ENCODE measurements at places on chromosomes 16 and 17. TPM values are rescaled to one million over a fixed set of nuclear protein-coding genes. Genes with fewer than 3 reads are reported as not detected.

DNA sequence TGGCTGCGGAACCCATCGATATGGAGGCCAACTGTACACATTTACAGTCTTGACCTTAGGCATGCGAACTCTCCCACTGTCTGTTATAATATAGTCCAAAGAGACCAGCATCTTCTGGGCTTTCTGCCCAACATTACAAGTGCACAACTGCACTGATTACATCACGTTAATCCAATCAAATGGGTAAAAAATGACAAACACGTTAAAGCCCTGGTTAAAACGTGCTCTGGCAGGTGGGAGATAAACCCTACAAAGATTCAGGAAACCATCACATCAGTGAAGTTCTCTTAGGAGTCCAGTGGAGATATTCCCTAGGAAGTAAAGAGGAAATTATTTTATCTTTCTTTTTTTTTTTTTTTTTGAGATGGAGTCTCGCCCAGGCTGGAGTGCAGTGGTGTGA, 23.7 kb upstream of the XYLT2 start:
- no peak for DNase-seq

GRCh38 chr16:79563921-79564320, 36.6 kb downstream of the MAF start:
- no peak for DNase-seq

TMEM88 gene
- polyA plus RNA-seq, result 8.8 TPM

DNA sequence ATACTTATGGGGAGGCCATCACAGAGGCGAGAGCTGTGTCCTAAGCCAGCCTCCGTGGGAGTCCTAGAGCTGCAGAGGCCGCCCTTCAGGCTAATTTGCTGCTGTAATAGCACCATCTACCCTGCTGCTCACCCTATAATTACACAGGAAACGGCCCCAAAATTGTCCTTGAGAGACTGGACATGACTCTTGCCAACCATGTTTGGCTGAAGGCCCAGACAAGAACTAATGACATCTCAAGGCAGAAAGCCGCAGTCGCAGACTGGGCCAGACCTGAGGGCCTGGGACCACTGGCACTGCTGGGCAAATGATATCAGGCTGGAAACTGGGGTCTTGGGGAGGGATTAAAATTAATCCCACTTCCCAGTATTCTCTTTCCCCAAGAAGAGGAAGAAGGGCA, 24.1 kb downstream of the PSMD7 start:
- no peak for DNase-seq

ZFP1 gene
- 4.0 TPM for polyA plus RNA-seq

GRCh38 chr16:24988129-24988518, 27.0 kb downstream of the ARHGAP17 start:
- no peak for DNase-seq

DNA sequence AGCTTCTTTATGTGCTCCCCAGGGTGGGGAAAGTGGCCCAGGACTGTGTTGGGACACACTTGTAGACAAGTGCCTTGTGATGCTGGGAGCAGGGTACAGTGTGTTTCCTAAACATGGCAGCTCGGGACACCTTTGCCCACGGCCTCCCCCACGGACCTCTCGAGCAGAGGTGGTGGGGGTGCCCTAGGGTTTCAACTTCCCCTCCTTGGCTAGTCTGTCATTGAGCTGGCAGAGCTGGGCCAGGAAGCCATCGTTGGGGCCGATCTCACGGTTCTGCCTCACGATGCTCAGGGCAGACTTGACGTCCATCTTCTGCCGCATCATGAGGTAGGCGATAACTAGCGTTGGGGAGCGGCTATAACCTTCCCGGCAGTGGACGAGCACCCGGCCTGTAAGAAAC, 9.4 kb downstream of the DUSP3 start:
- no peak for DNase-seq

CD19 gene
- 0.57 TPM for polyA plus RNA-seq

WDR59 gene
- 106 TPM for polyA plus RNA-seq

DNA sequence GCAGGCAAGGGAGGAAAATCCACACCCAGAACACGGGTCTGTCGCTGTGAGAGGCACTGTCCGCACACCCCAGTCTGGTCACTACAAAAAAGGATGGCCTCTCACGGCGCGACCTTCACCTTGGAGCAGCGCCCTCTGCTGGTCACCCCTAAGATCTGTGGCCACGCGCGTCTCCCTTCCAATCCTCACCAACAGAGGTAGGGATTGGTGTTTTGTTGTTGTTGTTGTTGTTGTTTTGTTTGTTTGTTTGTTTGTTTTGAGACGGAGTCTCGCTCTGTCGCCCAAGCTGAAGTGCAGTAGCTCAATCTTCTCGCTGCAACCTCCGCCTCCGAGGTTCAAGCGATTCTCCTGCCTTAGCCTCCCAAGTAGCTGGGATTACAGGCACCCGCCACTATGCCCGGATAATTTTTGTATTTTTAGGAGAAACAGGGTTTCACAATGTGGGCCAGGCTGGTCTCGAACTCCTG, 15.0 kb upstream of the C17orf58 start:
- DNase-seq, result no peak

DNA sequence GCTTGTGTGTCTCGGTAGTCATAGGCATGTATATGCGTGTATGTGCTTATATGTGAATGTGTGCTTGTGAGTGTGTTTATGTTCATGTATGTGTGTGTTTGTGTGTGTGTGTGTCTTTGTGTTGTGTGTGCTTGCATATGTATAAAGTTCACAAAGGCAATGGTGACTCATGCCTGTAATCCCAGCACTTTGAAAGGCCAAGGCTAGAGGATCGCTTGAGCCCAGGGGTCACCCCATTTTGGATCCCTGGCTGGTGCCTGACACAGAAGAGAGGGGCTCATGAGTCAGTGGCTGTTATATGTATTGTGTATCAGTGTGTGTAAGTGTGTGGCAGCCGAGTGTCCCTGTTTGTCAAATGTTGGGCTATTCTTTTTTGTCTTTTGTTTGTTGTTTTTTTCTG, 69.3 kb downstream of the ABCC1 start:
- no peak for DNase-seq

DNA sequence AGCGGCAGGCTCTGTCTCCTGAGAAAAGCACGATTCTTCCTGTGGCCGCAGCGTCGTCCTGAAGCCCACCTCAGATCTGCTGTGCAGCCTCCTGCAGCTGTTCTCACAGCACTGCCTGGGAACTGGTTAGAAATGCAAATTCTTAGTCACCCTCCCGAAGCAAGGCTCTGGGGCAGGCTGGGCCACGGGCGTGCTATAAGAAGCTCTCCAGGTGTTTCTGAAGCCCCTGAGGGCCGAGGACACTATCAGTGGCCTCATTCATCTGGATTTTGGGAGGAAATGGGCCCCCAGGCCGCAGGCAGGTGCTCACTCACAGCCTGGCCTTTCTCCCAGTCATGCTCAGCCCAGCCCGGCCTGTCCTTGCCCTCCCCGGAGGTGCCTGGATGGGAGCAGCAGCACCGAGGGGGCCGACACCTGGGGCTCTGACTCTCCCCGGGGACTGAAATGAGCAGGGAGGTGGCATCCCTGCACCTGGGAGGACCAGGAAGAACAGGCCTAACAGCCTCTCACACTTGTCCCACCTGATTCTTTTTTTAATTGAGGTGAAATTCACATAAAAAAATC, 10.4 kb upstream of the NLRC3 start:
- no peak for DNase-seq

GRCh38 chr17:60724647-60725046, 47.0 kb downstream of the BCAS3 start:
- no peak for DNase-seq

ELAC2 gene
- polyA plus RNA-seq, result 126 TPM

CHMP6 gene
- polyA plus RNA-seq, result 24.3 TPM

GRCh38 chr16:89444728-89445127, 45.6 kb downstream of the ANKRD11 start:
- no peak for DNase-seq

All from H1 (cell line).